ENCODE measurements at places on chromosomes 1 and 21.

DNA sequence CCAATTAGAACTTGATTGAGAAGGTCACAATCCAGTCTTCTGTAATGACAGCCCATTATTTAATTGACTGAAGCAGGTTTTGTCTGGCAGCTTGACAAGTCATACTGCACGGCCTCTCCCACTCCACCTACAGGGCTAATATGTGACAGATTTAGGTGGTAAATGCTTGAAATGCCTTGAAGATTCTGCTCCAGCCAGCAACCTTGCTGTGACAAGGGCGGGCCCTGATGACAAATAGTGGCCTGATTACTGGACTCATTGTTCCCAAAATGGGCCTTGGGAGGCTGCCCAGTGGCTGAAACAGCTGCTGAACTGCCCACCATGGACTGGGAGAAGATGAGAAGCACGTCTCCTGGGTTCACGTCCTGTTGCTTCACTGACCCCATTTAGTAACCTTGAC lies 30.0 kb upstream of the CRNN start:
- no peak for DNase-seq

DNA sequence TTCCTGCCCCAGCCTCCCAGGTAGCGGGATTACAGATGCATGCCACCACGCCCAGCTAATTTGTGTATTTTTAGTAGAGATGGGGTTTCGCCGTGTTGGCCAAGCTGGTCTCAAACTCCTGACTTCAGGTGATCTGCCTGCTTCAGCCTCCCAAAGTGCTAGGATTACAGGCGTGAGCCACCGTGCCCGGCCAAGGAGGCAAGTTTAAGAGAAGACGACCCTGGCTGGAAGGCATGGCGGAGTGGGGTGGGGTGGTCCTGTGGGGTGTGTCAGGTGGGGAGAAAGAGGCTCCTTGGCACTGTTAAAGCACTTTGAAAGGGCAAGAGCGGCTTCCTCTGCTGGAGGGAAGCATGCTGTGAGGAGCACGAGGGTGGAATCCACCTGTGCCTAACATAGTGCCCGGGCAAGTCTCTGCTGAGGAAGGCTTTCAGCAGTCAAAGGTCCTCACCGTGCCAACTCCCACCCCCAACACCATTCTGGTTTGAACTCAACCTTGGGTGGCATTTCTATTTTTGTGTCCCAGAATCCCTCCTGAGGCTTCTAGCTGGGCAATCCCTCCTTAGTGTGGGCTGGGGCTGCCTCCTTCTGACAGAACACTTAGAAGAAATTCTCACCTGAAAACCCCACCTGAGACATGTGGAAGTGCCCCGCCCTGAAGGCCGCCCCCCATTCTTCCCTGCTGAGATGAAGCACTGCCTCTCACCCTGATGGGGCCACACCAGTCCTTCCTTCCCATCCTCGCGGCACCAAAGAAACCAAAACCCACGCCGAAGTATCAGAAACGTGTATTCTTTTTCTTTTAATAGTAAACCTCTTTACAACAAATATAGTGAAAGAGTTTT lies 37.4 kb downstream of the MEF2D start:
- no peak for DNase-seq

- DNase-seq: no peak
Measured at GRCh38 chr1:11412141-11412540, 66.8 kb upstream of the DISP3 start.

DNA sequence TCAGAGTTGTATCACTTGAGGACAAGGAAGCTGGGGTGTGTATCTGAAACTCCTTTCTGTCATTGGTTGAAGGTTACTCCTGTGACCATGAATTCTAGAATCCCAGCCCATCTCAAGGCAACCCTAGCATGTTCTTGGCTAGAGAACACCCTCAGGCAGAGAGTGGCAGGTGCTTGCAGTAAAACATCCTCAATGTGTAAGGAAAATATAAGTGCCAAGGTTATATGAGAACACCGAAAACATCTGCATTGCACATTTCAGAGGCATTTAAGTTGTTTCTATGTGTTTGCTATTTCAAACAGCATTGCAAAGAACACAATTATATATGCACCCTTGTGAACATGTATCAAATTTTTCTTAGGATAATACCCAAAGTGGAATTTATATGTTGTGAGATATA lies 471.9 kb downstream of the USP25 start:
- no peak for DNase-seq

DNA sequence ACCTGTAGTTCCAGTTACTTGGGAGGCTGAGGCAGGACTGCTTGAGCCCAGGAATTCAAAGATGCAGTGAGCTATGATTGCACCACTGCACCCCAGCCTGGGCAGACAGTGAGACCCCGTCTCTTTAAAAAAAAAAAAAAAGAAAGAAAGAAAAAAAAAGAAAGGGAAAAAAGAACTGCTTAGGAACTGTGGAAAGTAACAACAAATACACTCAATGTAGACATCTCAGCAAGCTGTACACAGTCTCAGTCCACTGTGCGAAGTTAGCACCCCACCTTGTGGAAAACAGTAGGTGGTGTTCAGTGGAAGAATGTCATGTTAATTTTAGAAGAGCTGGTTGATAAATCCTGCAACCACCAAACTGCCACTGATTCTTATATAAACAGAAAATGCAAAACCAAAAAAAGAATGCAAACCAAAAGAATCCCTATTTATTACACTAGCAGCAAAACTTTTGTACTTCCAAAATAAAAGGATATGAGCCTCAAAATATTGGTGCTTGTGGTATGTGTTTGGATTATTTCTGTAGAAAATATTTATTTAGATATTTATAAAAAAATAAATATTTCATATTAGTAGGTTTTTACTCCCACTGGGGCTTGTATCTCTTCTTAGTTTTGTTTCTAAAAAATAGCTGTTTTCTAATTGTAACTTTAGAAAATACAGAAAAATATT lies 31.1 kb downstream of the ALG14 start:
- peak; percentile 33 for DNase-seq

- no peak for DNase-seq
Measured at GRCh38 chr1:218624052-218624451, 278.9 kb downstream of the TGFB2 start.

DNA sequence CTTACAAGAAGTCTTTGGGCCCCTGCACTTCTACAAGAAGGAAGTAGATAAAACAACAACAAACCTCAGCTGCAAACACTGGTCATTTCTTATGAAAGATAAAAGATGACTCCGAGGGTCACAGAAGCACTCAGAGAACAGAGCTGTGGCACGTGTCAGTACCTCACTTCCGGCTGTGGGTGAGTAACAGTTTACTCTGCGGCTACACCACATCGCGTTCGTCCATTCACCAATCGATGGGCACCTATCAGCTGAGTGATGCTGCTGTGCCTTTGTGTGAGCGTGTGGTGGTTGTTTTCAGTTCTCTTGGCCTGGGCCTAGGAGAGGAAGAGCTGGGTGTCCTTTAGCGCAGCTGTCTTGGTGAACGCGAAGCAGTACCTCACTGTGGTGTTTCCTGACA lies 49.9 kb downstream of the COL6A1 start:
- DNase-seq: no peak

DNA sequence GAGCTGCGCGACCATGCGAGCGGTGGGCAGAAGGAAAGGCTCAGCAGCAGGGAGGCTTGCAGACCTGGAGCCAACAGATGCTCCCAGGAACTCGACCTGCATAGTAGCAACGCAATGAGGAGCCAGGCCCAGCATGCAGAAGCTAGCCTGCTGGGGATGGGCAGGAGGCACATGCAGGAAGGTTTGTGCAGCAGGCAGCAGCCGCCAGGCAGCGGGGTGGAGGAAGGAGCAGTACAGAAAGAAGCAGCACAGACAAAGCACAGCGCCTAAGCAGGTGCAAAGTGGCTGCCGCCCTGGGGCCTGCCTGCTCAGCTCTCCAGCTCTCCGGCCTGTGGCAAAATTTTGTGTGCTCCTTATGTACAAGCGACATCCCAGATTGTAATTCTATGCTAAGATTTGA lies 213.5 kb upstream of the MAP1LC3C start:
- no peak for DNase-seq

DNA sequence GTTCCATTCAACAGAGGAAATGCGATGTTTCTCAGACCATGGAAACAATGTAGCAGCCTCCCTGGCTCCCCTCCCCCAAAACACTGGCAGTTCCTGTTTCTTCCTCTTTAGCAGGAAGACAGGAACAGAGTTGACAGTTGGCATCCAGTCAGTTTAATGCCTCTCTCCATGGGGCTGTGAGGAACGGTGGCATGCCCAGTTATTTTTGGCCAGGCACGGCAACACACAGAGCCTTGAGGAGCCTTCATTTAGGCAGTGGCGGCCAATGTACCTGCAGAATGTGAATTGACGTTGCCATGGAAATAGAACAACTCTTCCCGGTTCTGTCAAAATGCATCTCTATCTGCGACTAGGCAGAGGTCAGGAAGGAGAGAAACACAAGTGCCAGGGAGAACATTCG lies 330.6 kb downstream of the DSCAM start:
- DNase-seq: no peak

GRCh38 chr1:7378346-7379130 lies 392.6 kb upstream of the VAMP3 start:
- DNase-seq: no peak

- no peak for DNase-seq
Measured at GRCh38 chr1:6037338-6037762, 8.3 kb upstream of the KCNAB2 start.

DNA sequence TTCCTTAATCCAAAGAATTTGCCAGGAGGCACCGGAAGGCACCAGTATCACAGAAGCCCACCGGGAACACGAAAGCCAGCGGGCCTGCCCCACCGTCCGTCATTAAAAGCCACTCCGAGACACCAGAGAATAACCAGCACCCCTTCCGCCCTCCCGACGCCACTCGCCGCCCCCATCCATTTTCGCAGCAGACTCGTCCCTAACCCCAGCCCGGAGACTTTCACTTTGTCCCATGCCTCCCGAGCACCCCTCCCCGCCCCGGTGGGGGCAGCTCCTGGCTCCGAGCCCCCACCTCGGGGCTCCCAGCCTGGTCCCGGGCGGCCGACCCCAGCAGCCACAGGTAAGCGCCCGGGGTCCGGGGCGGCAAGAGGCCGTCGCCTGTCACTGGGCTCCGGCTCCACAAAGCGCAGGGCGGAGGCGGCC lies 105.4 kb downstream of the SLC45A1 start:
- DNase-seq: peak; percentile 32

- no peak for DNase-seq
Measured at GRCh38 chr1:221783437-221783836, 41.5 kb upstream of the DUSP10 start.

- no peak for DNase-seq
Measured at GRCh38 chr1:211324992-211325775, 1.4 kb upstream of the TRAF5 start.

DNA sequence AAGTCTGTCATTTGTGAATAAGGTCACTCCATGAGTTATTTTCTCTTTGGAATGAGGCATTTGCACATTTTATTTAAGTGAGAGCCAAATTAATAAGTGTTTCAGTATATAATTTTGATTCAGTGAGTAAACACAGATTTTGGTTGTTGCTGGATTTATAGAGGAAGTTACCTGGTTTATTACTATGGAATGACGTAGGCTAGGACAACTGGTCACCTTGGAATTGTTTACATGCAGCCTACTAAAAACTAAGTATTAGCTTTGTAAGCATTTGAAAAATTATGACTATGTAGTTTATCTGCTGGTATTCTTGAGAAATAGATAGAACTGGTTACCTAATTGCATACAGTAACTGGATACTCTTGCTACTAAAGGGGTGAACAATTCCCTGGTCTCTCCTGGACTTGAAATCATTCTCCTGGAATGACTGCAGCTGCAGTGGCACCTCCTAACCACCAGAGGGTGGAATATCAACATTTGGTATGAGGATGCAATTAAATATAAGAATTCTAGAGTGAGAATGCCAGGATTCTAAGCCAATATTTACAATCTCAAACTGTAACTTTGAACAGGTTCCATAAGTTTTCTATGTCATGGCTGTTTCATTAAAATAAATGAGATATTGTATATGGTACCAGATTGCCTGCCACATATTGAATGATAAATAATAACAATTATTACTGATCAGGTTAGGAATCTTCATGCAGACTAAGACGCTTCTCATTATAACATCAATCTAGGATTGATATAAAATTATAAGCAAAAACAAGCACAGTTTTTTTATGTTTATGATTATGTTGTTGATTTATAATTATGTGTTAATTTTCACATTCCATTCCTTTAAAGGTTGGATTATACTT lies 3.5 kb upstream of the KRTAP27-1 start:
- no peak for DNase-seq
